ENCODE measurements at places on chromosomes 12 and 14.

DNA sequence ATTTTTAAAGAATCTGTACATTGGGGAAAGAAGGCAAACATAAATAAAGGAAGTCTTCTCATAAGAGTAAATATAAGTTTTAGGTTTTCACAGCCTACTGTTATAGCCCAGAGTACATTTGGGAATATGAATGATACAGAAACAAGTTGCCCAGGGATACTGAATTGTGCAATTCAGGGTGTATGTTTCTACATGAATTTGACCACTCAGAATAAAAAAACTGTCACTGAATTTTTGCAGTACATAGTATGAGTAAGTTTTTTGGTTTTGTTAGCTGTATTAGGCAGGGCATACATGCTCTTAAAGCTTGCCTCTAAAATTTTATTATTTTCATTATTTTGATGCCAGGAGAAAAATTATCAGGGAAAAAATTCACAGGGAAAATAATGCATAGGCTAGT, 6.6 kb upstream of the PCNX4 start:
- no peak for DNase-seq

DNA sequence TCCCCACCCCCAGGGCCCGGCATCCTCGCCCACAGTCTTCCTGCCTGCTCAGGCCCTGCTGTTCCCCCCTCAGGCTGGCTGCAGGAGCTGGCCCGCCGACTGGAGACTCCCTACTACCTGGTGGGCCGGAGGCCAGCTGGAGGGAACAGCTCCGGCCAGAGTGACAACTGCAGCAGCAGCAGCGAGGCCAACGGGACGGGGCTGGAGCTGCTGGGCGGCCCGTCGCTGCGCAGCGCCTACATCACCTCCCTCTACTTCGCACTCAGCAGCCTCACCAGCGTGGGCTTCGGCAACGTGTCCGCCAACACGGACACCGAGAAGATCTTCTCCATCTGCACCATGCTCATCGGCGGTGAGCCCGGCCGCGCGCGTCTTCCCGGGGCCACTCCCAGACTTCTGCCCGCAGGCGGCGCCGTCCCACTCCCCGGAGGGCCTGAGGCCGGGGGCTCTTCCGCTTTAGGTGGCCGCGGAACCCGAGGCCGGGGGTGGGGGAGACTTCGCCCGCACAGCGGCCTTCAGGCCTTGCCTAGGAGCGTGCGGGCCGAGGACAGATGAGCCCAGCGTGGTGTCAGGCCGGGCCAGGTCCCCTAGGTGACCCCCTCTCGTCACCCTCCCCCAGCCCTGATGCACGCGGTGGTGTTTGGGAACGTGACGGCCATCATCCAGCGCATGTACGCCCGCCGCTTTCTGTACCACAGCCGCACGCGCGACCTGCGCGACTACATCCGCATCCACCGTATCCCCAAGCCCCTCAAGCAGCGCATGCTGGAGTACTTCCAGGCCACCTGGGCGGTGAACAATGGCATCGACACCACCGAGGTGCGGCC, 10.2 kb downstream of the KCNH3 start:
- no peak for DNase-seq

GRCh38 chr12:46109343-46110222, 119.2 kb upstream of the SCAF11 start:
- no peak for DNase-seq

DNA sequence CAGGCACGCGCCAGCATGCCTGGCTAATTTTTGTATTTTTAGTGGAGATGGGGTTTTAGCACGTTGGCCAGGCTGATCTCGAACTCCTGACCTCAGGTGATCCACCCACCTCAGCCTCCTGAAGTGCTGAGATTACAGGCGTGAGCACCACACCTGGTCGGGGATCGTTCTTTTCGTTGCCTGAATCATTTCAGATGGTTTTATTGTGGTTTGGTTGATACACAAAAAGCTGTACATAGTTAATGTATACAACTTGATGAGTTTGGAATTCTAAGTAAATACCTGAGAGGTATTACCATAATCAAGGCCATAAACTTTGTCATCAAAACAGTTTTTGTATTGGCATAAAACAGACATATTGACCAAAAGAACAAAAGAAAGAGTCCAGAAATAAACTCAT, 63.3 kb downstream of the RIC8B start:
- no peak for DNase-seq

DNA sequence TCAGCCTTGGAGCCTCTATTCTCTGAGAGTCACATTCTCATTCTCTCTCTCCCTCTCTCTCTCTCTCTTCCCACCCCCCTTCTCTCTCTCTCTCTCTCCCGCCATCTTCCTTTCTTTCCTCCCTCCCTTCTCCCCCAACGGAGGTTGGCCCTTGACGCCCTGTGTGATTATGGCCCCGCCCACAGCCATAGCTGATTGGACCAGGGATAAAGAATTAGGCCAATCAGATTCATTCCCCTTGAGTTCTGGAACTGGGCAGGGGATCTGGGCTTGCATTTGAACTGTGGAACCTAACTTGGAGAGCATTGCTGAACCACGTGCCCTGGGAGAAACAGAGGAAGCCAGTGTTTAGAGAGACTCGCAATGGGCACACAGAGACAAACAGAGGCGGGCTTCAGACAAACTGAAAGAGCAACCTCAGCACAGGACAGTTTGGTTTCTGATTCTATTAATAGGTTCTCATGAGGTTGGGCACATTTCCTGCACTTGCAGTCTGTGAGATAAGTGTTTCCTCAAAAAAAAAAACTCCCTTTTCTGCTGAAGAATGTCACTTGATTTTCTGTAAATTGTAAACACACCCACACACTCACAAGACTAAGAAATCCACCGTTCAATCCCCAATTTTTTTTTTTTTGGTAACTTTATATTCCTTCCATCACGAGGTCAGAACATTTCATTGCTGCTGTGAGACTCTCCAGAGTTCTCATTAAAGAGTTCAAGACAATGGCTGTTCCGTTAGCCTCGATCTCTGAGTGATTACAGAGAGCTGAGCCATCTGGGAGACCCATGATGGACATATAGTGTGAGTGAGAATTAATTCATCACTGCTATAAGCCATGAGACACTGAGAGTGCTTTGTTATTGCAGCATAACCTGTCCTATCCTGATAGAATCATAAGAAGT, 3.5 kb upstream of the P2RX7 start:
- DNase-seq, result no peak

GRCh38 chr14:103315351-103315911, 18.6 kb upstream of the EIF5 start:
- no peak for DNase-seq

GRCh38 chr14:105347587-105347968, 33.0 kb downstream of the PACS2 start:
- DNase-seq, result no peak

GRCh38 chr14:74574090-74574433, 38.0 kb downstream of the LTBP2 start:
- no peak for DNase-seq

DNA sequence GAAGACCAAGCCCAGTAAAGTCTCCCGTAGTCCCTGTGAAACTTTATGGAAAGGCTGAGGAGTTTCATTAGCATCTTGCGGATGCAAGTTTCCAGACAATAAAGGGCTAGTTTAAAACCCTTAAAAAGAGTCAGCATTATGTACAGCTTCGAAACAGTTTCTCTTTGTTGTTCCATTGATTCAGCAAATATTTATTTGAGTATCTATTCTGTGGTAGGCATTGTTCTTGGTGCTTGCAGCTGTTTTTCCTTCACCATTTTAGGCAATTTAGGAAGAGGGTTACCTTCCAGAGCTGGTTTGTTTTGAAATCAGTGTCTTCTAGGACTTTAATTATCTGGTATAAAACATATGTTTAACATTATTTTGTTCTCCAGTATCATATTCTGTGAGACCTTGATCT, 1.5 kb downstream of the SLIRP start:
- DNase-seq, result no peak

DNA sequence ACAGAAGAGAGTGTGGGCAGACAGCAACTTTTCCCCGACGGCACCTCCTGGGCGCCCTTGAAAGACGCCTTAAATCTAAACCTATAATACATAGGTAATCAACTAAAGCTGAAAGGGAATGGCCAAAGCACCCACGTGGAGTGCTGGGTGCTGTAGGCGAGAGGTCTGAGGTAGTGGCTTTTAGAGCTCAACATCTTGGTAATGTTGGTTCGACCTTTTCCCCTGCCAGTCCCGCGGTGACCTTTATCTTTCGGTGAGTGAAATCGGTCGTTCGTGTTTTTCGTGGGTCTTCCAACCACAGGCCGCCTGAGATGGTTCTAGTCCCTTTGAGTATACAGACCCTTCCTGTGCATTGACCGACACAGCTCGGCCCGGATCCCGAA, 9.1 kb downstream of the OR6S1 start:
- DNase-seq, result no peak

GRCh38 chr12:30448038-30448437, 247.6 kb downstream of the IPO8 start:
- DNase-seq, result no peak

DNA sequence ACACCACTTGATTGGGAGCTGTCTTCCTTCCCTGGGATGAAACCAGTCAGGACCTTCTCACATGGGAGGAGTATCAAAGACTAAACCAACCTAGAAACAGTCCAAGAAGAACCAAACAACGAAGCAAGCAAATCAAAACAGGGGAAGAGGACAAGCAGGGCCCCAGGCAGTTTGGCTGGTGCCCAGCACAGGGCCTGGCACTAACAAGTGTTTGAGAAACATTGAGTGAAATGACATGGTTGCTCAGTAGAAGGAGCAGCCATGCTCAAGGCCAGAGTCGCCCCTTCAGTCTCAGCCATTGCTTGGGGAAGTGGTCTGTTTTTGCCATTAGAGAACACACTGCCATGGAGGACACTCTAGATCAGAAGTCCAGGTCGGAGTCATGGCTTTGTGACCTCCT, 323.1 kb downstream of the CACNA1C start:
- no peak for DNase-seq

DNA sequence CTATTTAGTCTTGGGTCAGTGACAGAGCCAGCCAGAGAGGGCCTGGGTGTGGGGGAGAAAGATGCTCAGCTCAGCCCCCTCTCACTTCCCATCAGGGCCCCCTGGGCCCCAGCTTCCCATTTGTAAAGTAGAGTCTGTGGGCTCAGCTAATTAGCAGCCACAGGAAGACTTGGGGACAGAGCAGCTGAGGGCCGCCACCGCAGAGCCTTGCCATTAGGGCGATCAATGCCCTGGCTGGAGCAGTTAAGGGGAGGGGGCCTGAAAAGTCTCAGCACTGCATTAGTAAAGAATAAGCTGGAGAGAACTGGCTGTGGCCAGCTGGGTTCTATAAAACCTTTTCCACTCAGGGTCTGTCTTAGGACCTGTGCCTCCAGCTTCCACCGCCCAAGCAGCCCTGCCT, 2.7 kb downstream of the PLEKHD1 start:
- DNase-seq, result no peak

DNA sequence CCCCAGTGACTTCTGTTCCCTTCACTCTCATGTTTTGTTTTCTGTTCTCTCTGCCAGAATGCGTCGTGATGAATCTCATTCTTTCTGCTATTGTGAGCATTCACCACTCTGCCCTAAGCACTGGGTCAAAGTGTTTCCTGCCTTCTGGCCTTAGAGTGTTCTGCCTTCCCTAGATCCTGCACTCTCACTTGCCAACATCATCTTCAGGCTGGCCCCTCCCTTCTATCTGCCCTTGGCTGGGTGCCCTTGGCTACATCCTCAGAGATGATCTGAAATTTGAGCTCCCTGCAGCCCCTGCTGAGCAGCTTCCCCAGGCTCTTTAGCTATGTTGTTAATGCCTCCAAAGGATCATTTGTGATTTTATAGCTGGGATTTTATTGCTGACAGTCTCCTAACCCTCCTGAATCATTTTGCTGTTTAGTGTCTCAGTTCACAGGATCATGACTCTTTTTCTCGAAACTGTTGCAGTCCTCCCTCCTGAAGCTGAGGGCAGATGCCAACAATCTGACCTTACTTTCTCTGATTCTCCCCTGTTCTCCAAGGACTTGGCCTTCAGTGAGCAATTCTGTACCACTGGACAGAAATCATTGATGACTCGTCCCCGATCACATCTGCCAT, 4.5 kb downstream of the DHRS2 start:
- DNase-seq, result peak; percentile 6

DNA sequence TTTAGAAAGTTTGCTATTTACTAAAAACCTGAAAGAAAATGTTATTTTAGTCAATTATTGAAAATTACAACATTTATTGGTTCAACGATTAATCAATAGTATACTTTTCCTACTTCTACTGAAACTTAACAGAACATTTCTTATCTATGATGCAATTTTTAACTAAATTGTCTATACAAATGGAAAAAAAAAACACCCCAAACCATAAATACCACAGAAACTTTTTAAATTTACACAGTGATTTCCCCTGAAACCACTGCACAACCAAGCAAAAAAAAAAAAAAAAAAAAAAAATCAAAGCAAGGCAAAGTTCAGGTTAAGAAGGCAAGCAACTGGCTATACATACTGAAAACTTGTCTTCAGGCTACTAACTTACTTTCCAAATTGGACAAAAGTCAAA, 71.9 kb upstream of the POC1B start:
- DNase-seq, result no peak

DNA sequence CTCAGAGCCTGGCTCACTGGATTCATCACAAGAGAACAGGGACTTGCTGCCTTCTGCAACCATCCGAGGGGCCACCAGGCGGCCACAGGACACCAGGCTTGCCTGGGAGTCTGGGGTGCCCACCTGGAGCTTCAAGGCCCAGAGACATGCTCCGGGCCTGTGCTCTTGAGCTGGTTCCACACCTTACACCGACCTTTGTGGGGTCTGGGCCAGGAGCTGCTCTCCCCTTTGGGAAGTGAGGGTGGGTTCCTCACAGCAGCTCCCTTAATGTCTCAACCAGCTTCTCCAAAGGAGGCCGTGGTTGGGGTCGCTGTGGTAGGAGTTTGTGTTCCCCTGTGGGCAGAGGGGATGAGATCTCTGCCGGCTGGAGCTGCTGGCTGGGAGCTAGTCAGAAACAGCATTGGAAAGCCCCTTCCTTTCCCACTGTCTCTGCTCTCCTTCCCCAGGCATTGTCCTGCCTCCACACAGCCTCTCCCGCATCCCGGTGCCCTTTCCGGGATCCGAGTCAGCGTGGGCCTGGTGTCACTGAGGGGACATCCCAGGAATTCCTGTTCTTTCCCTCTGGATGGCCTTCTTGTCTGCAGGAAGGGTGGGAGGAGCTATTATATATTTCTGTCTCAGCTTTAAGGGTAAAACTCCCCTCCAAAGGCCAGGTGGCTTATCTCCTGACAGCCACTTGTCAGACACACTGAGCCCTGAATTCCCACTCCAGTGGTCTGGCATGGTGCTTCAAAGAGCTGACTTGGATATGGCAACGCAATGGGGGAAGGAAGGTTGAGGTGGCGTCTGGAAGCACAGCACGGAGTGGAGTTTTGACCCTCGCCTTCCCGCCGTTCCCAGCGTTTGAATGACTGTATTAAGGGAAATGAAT, 5.1 kb upstream of the PAPLN start:
- no peak for DNase-seq

DNA sequence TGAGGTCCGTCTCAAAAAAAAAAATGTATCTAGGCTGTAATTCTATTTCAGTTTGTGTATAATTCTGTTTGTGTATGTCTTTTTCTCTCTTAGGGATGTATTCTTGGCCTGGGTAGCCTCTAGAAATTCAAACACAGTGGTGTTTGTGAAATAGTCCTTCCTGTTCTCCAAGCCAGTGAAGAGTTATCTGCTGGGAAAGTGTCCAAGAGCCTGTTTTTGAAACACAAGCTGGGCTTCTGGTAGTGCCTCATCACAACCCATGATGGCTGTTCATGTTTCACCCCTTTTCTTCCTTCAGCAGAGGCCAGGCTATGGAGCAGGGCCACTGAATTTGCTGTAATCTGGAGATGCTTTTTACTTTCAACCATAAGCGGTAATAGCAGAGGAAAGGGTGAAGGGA, 14.7 kb downstream of the METTL3 start:
- no peak for DNase-seq
